Stimulated activated CD4-positive, alpha-beta T cell treated with anti-CD3 and anti-CD28 coated beads, Interleukin-4, amount 100 ng/mL, for 4 hours (primary cell): ENCODE measurements at places on chromosomes 16 and 17.

- no peak for DNase-seq
Observed at GRCh38 chr16:70455910-70456309, 1.5 kb downstream of the FCSK start.

DNA sequence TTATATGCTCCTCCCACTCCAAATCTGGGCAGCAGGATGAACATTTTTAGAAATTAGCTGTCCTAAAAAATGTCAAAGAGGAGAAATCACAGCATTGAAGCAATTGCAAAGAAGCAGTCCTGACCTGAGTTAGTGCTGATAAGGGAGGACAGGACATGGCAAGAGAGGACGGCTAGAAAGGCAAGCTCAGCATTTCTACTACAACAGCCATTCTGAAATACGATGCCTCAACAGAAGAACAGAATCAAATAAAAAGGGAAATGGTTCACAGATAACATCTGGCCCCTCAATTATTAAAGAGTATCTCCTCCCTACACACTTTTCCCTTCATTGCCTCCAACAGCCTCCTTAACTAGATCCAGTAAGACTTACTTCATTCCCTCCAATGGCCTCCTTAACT lies 18.3 kb downstream of the VPS53 start:
- no peak for DNase-seq

- DNase-seq = no peak
Observed at GRCh38 chr16:27826081-27826892, 237.2 kb downstream of the GSG1L start.

GRCh38 chr17:72368191-72368590 lies 247.4 kb downstream of the SOX9 start:
- DNase-seq = no peak

GRCh38 chr17:50203086-50203485 lies 1.7 kb upstream of the COL1A1 start:
- no peak for DNase-seq

GRCh38 chr16:81864646-81865382 lies 85.7 kb downstream of the PLCG2 start:
- DNase-seq = no peak
